ENCODE measurements at places on chromosomes 12 and 14.
A peak's percentile ranks its signal among the peaks of the same experiment; 100 is the strongest.

DNA sequence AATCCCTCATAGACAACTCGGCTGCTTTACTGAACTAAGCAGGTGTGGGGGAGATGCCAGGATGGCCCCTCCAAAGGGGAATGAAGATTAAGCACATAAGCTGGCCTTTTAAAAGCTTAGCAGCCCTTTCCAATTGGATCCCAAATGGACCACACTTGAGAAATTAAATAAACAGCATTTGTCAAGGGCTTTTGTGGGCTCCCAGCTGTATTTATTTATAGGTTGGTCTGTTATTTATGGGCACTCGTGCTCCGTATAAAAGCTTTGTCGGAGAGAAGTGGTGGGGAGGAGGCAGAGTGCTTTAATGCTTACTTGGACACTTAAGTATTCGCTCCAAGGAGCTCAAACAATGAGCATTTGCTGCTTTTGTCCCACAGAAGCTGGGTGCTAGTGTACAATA is 580.2 kb downstream of the MED13L start:
- no peak for DNase-seq

- no peak for DNase-seq
Measured at GRCh38 chr14:53330441-53330840, 177.3 kb upstream of the DDHD1 start.

DNA sequence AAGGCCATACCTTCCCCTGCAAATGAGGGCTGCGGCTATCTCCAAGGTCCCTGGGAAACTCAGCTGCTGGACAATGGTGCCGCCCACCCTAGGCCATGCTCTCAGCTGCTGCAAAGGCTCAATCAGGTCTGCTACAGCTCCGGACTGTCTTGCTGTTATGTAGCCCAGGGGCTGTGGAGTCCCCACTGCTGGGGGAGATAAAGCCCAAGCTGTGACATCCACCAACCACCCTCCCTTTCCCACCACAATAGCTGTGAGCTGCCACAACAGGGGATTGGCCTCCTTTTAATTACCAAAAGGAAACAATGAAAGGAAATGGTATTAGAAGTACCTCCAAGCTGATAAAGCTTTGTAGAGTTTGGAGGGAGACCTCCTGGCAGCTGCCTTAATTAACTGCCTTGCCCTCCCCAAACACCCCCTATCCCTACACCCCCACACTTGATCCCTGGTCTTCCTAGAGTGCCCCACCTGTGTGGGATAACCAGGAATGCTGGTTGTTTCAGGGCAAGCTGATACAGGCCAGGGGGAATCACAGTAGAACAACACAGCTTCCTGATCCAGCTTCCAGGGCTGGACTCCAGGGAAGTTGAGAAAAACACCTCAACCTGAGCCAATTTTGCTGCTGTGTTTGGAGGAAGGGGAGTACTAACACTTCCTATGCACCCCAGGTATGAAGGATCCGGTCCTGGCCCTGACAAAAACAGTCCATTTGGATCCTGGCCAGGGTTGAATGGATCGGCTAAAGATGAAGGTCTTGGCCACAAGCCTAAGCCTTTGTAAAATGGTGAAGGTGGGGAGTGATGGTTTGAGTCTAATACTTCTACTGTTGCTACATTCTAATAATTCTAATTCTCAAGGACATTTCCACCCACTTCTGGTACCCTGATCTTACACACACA is at the start of gene VWF:
TSS of gene VWF (minus strand) at position 260 of the 899 bp plus-strand sequence. CDS start 1,474 bp downstream, outside the sequence.
- DNase-seq: no peak

DNA sequence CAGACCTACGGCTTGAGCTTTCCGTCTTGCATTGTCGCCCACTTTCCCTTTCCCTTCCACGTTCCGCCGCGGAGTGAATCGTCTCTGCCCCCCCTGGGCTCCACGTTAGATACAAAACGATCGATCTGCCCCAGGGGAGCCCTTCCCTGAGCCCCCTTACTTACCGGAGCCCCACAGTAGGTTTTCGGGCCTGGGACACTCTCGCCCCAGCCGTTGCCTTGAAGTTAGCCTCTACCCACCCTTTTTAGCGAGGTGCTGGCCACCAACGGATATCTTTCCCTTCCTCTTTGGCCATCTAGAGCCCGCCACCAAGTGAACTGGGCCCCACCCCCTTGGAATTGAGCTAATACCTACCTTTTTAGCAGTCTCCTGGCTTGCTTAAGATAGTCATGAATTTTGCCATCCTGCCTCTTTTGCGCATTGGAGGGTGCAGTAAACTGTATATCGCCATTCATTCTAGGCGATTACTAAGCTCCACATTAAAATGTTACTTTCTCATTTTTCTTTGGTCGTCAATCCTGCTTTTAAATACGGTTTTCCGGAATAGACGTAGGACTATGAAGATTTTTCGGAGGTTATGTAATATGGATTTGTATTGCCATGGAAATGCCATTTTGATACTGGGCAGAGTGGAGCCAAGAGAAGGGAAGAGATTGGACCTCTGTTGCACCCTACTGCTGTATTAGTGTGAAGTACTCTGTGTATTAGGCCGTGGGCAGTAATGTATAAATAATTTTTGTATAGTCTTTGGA is 764 bp downstream of the RBM25 start:
- peak; percentile 42 for DNase-seq

GRCh38 chr12:57219205-57219992 is 2.8 kb downstream of the NXPH4 start:
- no peak for DNase-seq

DNA sequence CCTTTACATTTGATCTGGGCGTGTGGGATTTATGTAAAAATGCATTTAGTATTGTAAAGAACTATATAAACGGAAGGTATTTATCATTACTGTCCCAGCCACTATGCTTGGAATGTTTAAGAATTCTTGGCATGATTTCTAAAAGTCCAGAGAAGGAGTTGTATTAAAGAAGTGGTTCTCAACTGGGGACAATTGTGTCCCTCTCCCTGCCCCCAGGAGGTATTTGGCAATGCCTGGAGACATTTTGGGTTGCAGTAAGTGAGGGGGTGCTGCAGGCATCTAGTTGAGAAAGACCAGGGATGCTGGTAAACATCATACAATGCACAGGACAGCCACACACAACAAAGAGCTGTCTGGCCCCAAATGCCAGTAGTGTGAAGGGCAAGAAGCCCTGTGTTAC is 7.2 kb downstream of the SLC38A1 start:
- DNase-seq: no peak

DNA sequence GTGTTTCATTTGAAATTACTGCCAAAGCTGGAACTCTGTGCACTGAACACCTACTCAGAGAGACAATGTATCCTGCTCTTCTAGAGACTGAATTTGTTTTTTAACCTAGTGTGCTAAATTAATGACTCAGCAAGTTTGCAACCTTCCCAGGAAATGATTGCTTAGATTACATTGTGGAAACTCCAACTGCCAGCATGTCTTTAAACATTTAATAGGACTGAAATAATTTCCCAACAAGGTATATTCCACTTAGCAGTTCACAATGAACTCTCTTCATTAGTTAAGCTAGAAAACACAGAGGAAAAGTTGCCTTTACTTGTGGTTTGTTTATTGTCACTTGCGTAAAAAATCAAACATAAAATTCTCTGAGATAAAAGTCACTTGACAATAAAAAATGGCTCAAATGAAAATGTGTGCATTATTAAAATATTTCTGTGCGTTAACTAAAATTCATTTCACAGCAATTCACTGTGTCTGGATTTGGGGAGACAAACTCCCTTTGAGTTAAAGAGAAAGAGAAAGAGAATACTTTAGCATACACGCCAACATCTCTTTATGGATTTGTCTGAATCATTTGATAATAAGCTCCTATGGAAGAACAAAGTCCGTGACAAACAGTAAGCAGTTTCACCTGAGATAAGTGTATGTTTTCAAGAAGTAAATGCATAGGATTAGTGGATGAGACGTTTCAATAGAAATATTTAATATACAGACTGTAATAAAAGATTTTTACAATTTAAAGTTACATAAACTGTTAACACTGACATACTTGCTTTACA is 284.0 kb downstream of the PRKD1 start:
- DNase-seq: no peak

DNA sequence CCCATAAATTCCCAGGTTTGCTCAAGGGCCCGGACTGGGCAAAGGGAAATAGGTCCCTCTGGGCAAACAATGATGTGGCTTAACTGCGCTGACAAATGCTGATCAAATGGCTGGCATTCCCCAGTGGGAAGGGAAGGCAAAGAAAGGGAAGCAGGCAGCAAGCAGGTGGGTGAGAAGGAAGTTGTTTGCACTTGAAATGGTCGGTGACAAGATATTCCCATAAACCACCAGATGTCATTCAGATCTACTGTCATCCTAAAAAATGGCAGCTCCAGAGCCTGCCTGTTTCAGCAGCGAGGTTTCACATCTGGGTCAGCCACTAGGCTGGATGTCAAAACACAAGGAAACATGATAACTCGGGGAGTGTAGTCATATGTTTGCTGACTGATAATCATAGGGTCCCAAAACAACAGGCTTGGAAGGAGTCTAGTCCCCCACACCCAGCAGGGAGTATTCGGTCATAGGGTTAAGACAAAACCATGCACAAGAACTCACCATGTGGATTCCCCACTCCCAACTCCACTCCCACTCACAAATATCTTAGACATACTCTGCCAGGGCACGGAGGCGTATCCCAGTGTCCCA is 37.9 kb upstream of the MDM1 start:
- no peak for DNase-seq

DNA sequence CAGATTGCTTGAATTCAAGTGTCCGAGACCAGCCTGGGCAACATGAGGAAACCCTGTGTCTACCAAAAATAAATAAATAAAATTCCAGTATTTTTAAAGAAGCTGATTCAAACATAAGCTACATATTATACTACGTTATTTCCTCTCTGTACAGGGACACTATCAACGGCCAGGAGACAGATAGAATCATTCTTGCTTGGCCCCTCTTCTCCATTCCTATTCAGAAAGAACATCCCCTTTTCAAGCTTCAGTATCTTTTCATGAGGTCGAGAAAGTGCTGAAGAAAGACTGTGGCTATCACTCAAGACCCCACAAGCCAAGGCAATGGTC is 314 bp upstream of the DHRS7 start:
- DNase-seq: no peak

DNA sequence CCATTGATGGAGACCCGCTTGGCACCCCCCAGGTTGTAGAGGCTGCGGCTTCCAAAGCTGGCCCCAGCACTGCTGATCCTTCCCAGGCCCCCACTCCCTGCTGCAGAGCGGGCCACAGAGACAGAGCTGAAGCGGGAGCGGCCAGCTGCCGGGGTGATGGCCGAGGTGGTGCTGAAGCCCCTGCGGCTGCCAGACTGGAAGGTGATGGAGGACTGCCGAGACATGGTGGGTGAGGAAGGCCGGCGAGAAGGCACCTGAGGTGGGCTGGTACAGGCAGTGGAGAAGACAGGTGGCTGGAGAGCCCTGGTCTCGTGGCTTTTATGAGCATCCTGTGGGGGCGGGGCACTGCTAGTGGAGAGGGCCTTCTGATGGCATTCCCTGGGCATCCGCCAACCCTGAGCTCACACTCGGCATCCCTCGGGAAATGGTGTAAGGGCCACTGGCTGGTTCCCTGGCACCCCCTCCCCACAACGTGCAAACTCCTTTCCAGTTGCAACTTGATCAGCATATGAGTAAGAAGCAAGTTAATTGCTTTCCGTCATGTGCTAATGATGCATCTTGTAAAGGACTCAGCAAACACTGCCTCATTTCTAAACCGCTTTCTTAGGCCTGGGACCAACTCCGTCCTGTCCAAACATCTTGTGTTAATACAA is at the start of gene KRT75:
TSS of gene KRT75 (minus strand) at position 291 of the 653 bp plus-strand sequence. CDS start at position 224, 67 bp downstream.
- no peak for DNase-seq

GRCh38 chr12:84604551-84604950 is 308.0 kb downstream of the SLC6A15 start:
- DNase-seq: no peak

DNA sequence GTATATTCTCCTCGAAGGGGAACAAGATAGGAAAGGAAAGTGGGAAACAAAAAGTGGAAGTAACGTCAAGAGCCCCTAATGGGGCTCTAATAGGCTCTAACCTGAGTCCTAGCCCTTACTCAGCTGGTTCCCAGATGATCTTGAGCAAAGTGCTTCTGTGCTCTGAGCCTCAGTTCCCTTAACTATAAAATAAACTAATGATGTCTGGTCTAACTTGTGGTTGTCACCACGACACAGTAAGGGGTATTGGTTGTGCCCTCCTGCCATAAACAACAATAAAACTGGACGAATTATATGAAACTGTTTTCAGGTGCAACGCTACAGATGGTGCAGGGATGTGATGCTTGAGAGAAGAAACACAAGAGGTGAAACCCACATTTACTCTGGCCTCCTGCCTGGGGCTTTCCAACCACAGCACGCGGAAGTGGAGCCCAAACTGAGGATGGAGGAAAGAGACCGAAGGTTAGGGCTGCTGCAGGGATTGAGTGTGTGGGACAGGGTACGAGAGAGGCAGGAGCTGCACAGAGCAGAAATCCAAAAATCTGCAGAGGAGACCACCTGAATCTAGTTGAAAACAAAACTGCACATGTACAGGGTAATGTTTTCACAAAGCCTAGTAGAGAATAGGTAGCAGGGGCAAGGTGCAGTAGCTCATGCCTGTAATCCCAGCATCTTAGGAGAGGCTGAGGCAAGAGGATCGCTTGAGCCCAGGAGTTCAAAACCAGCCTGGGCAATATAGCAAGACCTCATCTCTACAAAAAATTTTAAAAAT is 45.6 kb upstream of the BCL2L14 start:
- DNase-seq: no peak

DNA sequence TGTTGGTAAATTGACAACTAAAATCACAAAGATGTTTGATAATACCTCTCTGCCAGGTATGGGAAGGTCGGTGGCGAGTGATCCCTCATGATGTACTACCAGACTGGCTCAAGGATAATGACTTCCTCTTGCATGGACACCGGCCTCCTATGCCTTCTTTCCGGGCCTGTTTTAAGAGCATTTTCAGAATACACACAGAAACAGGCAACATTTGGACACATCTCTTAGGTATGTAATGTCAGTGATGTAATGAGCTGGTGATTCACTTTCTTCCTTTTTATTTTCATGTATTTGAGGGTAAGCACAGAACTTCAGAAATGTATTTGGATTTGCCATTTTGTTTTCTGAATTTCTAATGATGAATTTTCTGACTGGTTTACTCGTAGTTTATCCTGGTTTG is 42.6 kb upstream of the LRTM2 start:
- DNase-seq: no peak
